ENCODE measurements at places on chromosomes 1 and 21.

DNA sequence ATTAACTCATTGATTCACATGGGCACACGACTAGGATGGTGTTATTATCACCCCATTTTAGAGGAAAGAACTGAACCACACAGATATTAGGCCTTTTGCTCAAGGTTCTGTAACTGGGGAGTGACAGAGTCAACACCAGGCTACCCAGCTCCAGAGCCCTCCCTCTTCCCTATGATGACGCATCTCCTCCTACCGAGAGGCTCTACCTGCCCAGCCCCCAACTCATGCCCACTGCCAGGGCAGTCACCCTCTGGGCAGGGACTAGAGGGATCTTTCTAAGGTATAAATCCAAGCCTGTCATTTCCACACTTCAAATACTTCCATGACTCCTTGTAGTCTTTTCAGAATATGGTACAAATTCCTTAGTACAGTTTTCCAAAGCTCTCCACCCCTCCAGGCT, 171.3 kb downstream of the GRIK3 start:
- DNase-seq: no peak

DNA sequence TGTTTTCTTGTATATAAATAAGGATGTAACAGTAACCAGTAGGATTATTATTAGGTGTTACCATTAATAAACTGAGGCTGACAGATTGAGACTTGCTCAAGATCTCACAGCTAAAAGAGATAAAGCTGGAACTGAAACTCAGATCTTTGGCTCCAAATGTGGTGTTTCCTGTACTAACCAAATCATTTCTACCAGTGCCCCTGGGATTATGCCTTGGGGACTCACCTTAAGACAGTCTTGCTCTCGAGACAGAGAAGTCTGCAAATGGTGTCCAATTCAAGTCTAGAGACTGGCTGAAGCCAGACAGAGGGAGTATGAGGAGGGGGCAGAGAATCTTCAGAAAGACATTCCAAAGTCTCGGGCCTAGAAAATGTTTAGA, 593 bp upstream of the CD53 start:
- no peak for DNase-seq

DNA sequence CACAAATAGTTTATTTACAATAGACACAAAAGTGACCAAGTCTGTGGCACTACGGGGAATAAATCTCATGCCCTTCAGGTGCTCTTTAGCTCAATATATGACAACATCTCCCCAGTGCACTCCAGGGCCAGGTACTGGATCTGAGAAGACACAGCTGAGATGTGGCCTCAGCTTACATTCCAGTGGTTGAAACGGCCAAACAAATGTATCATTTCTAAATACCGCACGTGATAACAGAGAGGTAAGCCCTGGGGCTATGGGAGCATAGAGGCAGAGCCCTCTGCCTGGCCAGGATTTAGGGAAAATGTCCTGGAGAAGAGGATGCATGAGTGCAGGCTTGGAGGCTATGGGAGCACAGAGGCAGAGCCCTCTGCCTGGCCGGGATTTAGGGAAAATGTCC, 630.5 kb downstream of the SMYD3 start:
- no peak for DNase-seq

DNA sequence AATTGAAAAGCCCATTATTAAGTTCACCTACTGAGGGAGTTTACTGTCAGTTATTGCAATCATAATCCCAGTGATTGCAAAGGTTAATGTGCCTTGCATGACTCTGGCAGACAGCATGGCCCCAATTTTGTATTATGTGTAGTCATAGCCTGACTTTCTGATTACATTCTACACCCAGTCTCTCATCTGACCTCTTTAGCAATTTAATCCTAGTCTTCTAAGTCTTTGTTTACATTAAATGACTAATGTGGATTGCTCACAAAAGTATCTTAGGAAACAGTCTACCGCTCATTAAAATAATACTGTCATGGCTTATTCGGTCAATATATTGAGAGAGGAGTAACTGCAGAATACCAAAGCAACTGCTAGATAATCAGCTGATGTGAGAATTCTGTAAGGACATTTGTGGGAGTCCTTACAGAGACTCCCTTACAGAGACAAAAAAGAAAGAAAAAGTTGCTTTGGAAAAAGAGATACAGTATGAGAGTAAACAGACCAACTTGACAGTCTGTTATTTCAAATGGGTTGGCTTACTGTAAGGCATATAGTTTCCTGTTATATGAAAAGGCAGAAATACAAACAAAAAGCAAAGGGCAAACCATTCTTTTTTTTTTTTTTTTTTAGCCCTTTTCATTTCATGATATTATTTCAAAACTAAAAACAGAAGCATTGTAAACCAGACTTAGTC, 42.8 kb downstream of the SMG7 start:
- DNase-seq: no peak

- no peak for DNase-seq
Observed at GRCh38 chr1:32894019-32894600, 7.1 kb downstream of the TMEM54 start.

- DNase-seq: no peak
Observed at GRCh38 chr1:119132179-119132578, 8.3 kb downstream of the WARS2 start.

- no peak for DNase-seq
Observed at GRCh38 chr1:6603915-6604558, 1.4 kb upstream of the KLHL21 start.

DNA sequence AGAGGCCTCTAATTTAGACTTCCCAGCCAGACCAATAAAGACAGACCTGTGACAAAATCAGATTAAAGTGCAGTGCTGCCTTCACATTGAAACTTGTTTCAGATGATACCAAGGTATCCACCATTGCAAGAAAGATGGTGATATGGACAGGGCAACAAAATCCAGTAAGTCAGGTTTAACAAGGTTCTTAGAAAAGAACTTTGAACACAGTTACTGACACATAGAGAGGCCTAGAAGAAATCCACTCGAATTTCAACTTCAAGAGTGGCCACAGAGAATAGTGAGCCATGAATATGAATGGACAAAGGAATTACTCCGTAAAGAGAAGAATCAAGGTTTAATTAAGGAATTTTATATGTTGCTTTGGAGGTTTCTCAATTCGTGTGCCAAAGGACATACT, 230.4 kb downstream of the KCNT2 start:
- no peak for DNase-seq

- peak; percentile 99 for DNase-seq
Observed at GRCh38 chr1:53376041-53376461, 48.2 kb upstream of the LRP8 start.

GRCh38 chr1:56330391-56331026, 248.9 kb downstream of the PLPP3 start:
- peak; percentile 27 for DNase-seq

GRCh38 chr1:167460836-167461235, 57.5 kb downstream of the CD247 start:
- DNase-seq: no peak

GRCh38 chr1:40736085-40736531, 44.6 kb downstream of the NFYC start:
- no peak for DNase-seq

DNA sequence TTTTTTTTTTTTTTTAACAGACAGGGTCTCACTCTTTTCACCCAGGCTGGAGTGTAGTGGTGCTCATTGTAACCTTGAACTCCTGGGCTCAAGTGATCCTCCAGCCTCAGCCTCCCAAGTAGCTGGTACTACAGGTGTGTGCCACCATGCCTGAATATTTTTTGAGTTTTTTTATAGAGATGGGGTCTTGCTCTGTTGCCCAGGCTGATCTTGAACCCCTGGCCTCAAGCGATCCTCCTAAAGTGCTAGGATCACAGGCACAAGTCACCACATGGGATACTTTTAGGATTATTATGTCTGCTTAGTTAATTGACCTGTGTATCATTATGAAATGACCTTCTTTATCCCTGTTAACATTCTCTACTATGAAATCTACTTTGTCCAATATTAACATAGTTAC, 38.0 kb downstream of the RASSF5 start:
- no peak for DNase-seq

GRCh38 chr1:163824006-163824405, 502.3 kb downstream of the NUF2 start:
- no peak for DNase-seq

- DNase-seq: no peak
Observed at GRCh38 chr1:34754964-34755637, at the start of gene GJB5. Gene GJB5, plus strand, starts transcription at chr1:34755047. Its CDS starts 2,284 bp downstream, at chr1:34757331.

GRCh38 chr1:39691383-39692151, at the start of gene HPCAL4:
Gene HPCAL4, minus strand, starts transcription at chr1:39691433. Its CDS starts 6,830 bp downstream, at chr1:39684603.
- peak; percentile 92 for DNase-seq

- no peak for DNase-seq
Observed at GRCh38 chr1:4972761-4973320, 318.4 kb downstream of the AJAP1 start.

DNA sequence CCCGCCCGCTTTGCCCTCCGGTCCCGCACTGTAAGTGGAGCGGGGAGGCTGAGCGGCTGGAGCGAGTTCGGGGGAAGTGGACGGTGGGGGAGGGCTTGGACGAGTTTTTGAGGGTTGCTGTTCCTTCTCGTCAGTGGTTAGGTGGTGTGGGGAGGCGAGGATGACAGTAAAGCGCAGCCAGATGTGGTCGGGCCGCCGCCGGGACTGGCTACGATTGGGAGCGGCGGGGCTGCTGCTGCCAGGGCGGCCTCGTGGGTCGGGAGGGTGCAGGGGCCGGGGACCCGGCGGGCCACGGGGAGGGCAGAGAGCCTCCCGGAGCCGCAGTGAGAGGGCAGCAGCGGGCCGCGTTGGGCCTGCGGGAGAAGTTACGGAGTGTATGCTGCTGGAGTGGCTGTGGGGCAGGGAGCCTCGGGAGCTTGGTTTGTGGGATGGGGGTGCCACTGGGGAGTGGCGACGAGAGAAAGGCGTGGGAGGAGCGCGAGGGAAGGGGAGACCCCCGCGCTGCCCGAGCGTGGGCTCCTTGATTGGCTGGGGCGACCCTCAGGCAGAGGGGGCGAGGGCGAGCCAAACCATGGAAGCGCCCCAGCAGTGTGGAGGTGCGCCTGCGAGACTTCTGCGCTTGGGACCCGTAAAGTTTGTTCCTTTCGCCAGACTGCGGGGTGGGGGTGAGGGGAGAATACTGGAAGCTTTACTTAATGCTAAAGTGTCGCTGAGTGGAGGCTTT, 2.1 kb downstream of the ADGRL2 start:
- peak; percentile 37 for DNase-seq

GRCh38 chr1:241749041-241749944, 97.2 kb downstream of the WDR64 start:
- peak; percentile 6 for DNase-seq

DNA sequence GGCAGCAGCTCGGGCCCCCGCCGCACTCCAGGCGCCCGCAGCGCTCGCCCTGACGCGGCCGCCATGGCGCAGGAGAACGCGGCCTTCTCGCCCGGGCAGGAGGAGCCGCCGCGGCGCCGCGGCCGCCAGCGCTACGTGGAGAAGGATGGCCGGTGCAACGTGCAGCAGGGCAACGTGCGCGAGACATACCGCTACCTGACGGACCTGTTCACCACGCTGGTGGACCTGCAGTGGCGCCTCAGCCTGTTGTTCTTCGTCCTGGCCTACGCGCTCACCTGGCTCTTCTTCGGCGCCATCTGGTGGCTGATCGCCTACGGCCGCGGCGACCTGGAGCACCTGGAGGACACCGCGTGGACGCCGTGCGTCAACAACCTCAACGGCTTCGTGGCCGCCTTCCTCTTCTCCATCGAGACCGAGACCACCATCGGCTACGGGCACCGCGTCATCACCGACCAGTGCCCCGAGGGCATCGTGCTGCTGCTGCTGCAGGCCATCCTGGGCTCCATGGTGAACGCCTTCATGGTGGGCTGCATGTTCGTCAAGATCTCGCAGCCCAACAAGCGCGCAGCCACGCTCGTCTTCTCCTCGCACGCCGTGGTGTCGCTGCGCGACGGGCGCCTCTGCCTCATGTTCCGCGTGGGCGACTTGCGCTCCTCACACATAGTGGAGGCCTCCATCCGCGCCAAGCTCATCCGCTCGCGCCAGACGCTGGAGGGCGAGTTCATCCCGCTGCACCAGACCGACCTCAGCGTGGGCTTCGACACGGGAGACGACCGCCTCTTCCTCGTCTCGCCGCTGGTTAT, 2.8 kb downstream of the KCNJ9 start:
- DNase-seq: no peak

DNA sequence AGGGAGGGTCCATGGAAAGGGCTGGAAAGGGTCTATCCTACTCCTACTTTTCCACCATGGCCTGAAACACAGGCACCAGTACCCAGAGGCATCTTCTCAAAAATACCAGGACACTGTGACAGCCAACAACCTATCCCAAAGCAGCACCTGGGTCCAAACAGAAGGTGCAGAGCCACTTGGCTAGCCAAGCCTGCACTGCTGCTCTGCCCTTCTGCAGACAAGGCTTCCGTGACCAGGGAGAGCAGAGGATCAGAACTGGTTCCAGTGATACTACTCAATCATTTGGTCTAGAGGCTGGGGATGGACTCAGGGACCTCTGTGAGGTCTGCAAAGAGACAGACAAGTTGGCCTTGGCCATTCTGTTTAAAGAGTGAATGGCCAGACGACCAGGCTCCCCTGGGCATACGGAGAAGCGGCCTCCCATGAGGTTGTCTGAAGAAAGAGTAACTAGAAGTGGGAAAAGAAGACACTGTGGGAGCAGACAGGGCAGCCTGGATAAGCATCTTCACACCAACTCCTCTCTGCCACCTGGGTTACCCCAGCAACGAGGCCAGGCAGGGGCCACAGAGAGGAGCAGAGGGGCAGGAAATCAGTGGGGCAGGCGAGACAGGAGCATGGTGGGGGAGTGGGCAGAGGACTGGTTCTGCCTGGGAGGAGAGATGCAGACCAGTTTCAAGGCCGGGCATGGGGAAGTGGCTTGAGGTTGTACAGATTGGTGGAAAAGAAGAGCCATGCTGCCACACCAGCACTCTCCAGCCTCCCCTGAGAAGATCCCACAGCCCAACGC, 5.7 kb downstream of the KCNN3 start:
- no peak for DNase-seq

DNA sequence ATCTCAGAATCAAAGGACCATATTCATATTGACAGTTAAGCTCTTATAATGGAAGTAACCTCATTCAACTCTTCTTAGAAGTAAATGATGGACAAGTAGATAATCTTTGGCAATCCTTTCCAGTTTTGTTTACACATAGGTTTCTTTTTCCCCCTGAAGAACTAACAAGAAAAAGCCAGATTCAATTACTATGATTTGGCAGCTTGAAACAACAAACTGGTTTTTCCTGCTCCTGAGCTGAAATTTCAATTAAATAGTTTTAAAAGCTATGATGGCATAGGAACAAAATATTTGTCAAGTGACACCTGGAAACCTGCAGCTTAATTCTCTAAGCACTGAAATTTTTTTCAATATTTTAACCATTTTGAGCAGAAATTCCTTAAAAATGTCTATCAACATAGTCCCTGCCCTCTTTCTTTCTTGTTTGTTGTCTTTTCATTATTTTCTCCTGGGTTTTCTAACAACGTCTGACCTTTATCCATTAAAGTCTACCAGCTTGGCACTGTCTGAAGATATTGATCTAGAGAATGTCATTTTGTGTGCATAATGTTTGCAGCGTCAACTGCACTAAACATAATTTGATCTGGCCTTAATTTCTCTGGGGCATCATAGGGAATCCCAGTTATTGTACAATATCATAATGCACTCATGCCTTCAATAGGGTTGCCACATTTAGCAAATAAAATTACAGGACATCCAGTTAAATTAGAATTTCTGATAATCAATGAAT, 4.0 kb upstream of the SLC35A3 start:
- DNase-seq: no peak

Data from NCI-H524 (cell line).